ENCODE measurements at places on chromosomes 1 and 21.

- peak; percentile 45 for DNase-seq
These were observed 3.6 kb upstream of the SETDB1 start for GRCh38 chr1:150922519-150922975.

DNA sequence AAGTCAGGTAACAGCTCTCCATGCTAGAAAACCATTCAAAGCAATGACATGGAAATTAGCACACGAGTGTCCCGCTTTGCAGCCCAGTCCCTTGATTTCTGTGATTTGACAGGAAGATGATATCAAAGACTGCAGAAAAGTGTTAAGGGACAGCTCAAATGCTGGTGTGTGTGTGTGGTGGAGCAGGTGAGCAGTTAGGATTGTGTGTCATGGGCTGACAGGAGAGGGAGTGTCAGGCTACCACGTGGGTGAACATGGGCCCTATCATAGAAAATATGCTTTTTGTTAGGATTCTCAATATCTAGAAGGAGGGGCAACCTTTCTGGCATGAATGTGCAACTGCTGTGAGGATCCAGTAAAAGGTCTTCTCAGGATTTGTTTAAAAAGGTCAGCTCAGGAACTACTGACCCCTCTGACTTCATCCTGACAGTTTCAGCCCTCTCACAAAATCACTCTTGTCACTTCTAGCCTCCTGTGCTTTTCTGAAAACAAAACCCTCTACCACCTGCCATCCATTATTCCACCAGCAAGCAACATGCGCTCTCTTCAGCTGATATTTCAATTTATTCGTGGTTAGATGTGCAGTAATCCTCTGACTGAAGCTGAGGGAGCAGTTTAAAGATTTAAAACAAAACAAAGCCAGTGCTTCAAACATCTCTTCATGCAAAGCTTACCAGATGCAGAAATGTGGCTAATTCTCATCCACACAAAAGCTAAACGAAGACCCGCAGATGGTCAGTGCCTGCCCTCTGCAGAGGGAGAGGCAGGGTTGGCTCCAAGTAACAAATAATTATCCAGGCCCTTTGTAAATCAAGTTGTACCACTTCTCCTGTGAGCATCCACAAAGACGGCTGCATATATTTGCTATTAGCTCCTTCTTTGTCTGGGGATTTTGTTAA is 397.9 kb downstream of the PTBP2 start:
- DNase-seq, result no peak

DNA sequence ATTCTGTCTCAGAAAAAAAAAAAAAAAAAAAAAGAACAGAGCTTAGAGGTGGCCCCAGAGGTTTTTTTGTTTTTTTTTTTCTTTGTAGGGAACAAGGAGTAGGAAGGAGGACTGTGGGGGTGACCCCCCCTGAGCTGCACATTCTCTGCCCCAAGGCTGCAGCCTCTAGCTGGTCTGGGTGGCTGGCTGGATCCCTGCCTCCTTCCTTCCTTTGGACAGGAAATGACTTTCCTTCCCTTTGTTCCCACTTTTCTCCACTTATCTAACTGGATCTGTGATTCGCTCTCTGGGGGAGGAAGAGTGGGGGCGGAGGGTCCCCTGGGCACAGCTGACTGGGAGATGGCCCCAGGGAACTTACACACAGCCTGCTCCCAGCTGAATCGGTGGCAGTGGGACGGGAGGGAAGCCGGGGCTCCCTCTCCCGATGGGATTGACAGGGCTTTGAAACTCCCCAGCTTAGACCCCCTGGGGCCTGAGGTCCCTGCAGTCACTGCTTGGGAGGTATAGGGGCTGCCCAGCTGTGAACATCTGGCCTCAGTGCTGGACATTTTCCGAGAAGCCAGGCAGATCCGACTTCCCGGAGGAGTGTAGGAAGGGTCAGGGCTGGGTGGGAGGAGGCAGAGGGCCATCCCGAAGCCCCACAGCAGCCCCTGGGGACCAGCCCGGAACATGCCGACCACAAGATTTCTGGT is 2.1 kb downstream of the FBLIM1 start:
- no peak for DNase-seq

DNA sequence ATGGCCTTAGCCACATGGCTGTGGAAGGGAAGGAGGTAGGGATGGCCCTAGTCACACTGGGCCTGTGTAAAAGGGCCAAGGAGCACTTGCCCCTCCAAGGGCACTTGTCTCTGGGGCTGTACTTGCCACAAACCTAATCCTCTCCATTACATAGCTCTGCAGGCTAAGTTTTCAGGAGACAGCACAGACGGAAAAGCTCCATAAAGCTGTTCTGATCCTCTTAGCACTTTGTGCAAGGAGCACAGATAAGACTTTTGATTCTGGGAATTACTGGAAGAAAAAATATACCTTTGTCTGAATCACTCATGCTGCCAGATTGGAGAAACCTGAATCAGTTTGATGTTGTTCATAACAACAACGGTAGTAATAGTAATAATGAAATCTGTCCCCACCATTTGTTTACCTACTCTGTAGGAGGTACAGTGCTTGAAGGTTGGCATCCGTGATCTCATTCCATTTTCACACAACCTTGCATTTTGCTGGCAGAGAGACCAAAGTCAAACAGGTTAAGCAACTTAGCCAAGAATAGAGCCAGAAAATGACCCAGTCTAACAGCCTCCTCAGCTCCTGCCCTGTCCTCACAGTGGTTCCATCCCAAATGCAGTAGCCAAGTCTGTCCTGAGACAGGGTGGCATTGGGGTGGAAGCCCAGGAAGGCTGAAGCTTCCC is 207.1 kb downstream of the ROR1 start:
- DNase-seq, result no peak

GRCh38 chr1:31366796-31367195 is 6.1 kb downstream of the FABP3 start:
- no peak for DNase-seq

DNA sequence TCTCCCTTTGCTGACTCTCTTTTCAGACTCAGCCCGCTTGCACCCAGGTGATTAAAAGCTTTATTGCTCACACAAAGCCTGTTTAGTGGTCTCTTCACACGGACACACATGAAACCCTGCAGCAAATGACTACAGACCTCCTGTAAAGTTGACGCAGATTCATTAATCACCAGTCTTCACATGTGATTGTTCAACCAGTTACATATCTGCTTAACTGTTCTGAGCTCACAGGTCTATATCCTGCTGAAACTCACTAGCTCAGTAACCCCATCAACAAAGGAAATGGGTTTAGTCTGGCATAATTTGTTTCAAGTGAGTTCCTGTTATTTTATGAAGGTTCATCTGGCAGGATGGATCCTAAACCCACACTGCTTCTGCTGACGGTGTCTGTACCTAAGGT is 68.4 kb upstream of the GJA8 start:
- no peak for DNase-seq

DNA sequence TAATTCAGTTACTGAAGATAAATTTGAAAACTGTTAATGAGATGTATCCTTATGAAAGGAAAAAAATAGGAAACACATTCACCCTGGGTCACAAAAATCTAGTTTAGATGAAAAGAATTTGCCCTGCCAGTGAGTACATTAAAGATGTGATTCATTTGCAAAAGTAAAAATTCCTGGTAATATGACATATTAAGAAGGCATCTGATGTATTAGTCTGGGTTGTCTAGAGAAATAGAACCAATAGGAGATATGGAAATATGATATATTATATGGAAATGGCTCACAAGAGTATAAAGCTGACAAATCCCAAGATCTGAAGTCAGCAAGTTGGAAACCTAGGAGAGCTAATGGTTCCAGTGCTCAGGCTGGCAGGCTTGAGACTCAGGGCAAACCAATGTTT is 153.8 kb downstream of the MRPL39 start:
- DNase-seq, result no peak

GRCh38 chr1:19368964-19369363 is 56.8 kb downstream of the SLC66A1 start:
- DNase-seq, result no peak

- DNase-seq, result no peak
These were observed 2.0 kb upstream of the RABGAP1L start for GRCh38 chr1:174157157-174157806.

- no peak for DNase-seq
These were observed 189.2 kb downstream of the DYRK1A start for GRCh38 chr21:37555672-37556261.

- DNase-seq, result no peak
These were observed 29.5 kb upstream of the CLSTN1 start for GRCh38 chr1:9853249-9853595.

- DNase-seq, result no peak
These were observed 136.9 kb upstream of the BMP8A start for GRCh38 chr1:39354572-39354971.

DNA sequence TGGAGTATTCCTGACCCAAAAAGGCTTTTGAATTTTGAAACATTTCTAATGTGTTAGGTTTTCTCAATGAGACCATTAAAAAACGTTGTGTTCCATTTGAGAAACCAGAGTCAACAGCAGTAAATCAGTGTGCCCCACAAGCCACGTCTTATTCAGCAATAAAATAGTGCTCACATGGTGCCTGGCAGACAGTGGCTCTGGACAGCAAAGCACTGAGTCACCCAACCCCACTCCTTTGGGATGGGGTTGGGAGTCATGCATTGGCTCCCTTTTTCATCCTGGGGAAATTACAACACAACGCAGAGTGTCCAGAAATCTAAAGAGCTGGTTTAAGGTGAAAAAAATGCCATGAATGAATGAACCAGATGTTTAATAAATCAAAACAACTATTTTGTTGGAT is 46.5 kb downstream of the KCNJ15 start:
- no peak for DNase-seq

GRCh38 chr1:236686815-236687160 is 489 bp downstream of the ACTN2 start:
- DNase-seq, result no peak

- DNase-seq, result peak; percentile 89
These were observed 3.0 kb upstream of the SUCO start for GRCh38 chr1:172530000-172530399.

- DNase-seq, result no peak
These were observed 44.2 kb upstream of the RGS2 start for GRCh38 chr1:192764675-192765074.

DNA sequence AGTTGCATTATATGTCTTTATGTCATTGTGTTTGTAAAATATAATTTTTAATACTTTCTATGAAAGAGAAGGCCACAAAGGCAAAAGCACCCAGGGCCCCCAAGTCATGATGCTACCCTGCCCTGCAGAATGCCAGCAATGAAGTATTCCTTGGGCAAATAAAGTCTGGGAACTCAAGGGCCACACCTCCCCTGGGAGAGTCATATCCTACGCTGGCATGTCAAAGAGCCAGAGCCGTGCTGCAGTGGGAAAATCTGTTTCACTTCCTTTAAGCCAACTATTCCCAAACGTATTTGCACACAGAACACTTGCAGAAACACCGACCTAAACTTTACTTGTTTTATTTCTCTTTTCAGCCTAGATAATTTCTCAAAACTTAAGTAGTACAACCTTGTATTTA is 98.4 kb upstream of the KAZN start:
- DNase-seq, result no peak

- no peak for DNase-seq
These were observed 135.2 kb upstream of the CYYR1 start for GRCh38 chr21:26708223-26708800.

GRCh38 chr1:115648717-115649691 is 7.2 kb downstream of the VANGL1 start:
- no peak for DNase-seq

DNA sequence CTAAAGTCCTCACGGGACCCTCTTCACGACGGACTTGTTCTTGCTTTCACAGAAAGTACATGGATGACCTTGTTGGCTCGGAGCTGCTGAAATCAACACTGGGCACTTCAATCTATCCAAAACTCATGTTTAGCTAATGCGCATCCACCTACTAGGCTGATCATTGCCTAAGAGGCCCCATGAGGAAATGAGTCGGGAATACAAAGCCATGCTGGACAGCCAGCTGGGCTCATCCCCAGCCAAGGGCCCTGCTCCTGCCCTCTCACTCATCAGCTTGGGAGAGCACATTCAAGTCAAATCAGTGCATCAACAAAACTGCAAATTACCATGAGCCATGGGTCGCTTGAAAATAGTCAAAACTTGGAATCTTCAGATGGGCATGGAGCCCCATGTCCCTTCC is 14.8 kb upstream of the HEYL start:
- DNase-seq, result no peak

DNA sequence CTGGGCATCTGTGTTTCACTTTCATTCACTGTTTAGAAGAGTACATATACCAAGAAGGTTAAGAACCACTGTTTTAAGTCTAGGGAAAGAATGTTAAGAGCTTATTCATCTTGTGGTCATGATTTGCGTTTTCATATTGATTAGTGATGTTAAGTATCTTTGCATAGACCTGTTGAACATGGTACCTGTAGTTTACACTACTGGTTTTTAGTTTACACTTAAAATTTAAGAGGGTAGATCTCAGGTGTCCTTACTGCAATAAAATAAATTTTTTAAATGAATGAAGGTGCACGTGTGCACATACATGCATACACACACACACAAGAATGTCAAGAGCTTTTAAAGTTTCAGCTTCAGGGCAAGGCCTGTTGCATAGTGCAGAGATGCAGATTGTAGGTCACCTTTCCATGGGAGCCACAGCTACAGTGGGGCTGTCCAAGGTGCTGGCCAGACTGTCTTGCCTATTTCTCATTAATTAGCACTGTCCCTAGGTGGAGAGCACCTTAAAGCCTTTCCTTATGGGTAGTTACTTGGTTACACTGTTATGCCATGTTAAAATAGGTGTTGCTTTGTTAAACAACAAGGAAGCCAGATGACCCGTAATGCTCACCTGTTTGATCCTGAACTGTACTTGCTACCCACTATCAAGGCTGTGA is 543.0 kb upstream of the DAB1 start:
- DNase-seq, result no peak

Measured in CMK (cell line).